ENCODE measurements at places on chromosomes 12 and 14. TPM values are rescaled to one million over a fixed set of nuclear protein-coding genes. Genes with fewer than 3 reads are reported as not detected.

The B3GNT4 gene
- 0.12 TPM for polyA plus RNA-seq

The AMDHD1 gene
- polyA plus RNA-seq = 0.27 TPM

The MMP19 gene
- polyA plus RNA-seq = not detected

The FOXA1 gene
- polyA plus RNA-seq = not detected

The C12orf54 gene
- polyA plus RNA-seq = not detected

The DBX2 gene
- polyA plus RNA-seq = not detected

The FITM1 gene
- 0.60 TPM for polyA plus RNA-seq

The BDKRB2 gene
- not detected for polyA plus RNA-seq

The PDE3A gene
- polyA plus RNA-seq = not detected

The GYS2 gene
- not detected for polyA plus RNA-seq

The SLC5A8 gene
- polyA plus RNA-seq = not detected

The SMCO2 gene
- polyA plus RNA-seq = not detected

GRCh38 chr14:55103971-55104954, 24.8 kb upstream of the LGALS3 start:
- no peak for DNase-seq
- H3K27ac ChIP-seq = peak overlapping the region; percentile 60
- H3K4me1 ChIP-seq = peaks cover 40% of the 10 kb centered on the region
- H3K27me3 ChIP-seq = no peaks in the 10 kb centered on the region
- peak overlapping the region; percentile 8 for H3K4me3 ChIP-seq

GRCh38 chr14:101428409-101428808, 132.9 kb upstream of the DIO3 start:
- H3K4me1 ChIP-seq = no peaks in the 10 kb centered on the region
- peaks cover 51% of the 10 kb centered on the region for H3K27me3 ChIP-seq
- no peaks in the 10 kb centered on the region for H3K36me3 ChIP-seq
- no peak overlapping the region for H3K4me3 ChIP-seq

DNA sequence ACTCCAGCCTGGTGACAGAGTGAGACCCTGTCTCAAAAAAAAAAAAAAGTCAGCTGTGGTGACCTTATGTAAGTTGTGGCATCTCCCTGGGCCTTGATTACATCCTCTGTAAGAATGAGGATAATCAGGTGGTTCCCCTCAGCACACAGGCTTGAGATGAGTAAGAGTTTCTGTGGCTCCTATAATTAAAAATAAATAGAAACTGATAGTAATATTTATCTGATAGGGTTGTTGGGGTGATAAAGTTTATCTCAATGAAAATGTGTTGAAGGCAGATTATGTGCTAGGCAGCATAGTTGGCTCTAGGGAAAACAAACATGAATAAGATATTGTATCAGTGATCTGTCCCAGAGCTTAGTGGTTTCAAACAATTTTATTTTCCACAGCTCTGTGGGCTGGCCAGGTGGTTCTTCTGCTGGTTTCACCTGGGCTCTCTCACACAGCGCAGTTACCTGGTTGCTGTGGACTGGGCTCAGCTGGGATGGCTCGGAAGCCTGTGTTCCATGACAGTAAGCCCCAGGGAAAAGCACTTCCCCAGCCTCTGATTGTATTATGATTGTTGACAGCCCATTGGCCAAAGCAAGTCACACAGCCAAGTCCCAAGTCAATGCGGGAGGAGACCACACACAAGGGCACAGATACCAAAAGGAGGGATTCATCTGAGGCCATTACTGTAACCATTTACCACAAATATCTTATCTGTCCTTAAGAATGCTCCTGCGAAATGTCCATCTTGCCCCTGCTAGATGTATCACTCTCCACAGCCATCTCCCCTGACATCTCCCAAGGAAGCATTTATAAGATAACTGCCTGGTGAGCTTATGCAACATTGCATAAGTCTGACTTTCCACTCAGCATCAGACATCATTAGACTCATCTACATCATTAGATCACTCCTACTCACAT, 151.7 kb downstream of the NUAK1 start:
- DNase-seq = no peak
- no peaks in the 10 kb centered on the region for H3K4me1 ChIP-seq
- H3K4me3 ChIP-seq = no peak overlapping the region

- no peak overlapping the region for H3K4me3 ChIP-seq
- no peak overlapping the region for H3K27ac ChIP-seq
- H3K4me1 ChIP-seq = no peaks in the 10 kb centered on the region
- peaks cover 14% of the 10 kb centered on the region for H3K27me3 ChIP-seq
These were observed 68.7 kb upstream of the TMPO start for GRCh38 chr12:98446682-98447081.

DNA sequence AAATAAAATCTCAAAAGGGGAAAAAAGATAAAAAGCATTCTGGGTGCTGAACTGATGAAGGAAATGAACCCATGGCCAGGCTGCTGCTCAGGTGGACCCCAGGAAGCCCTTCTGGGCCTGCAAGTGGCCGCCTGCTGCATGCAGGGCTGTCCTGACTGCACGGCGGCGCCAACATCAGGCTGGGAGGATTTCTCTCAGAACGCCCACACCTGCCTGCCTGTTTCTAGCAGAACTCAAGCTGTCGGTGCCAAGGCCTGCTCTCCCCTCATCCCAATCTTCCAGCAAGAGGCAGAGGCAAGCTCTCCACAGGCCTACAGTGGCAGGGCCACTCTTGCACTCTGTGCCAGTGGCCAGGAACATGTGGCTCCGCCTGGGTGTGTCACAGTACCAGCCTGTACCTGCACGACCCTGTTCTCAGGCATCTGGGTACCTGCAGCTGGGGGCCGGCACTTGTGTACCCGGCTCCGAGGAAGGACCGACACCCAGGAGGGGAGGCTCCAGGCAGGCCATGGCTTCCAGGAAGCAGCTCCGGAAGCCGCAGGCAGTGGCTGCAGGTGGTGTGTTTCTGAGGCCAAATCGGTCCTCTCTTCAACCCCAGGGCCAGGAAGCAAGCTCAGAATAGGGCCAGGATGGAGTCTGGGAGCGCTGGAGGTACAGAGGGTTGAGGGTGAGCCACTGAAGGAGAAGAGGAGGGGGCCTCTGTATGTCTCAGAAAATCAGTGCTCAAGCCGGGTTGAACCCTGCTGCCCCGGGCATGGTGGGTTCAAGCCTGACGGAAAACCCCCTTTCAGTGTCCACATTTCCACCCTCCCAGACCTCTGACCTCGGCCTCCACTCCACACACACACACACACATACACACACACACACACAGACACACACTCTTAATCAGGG, 2.5 kb upstream of the INF2 start:
- H3K36me3 ChIP-seq = no peaks in the 10 kb centered on the region
- no peaks in the 10 kb centered on the region for H3K27me3 ChIP-seq
- peaks cover 50% of the 10 kb centered on the region for H3K4me1 ChIP-seq
- H3K27ac ChIP-seq = peak overlapping the region; percentile 77
- peak overlapping the region; percentile 72 for H3K4me3 ChIP-seq
- no peak for DNase-seq

DNA sequence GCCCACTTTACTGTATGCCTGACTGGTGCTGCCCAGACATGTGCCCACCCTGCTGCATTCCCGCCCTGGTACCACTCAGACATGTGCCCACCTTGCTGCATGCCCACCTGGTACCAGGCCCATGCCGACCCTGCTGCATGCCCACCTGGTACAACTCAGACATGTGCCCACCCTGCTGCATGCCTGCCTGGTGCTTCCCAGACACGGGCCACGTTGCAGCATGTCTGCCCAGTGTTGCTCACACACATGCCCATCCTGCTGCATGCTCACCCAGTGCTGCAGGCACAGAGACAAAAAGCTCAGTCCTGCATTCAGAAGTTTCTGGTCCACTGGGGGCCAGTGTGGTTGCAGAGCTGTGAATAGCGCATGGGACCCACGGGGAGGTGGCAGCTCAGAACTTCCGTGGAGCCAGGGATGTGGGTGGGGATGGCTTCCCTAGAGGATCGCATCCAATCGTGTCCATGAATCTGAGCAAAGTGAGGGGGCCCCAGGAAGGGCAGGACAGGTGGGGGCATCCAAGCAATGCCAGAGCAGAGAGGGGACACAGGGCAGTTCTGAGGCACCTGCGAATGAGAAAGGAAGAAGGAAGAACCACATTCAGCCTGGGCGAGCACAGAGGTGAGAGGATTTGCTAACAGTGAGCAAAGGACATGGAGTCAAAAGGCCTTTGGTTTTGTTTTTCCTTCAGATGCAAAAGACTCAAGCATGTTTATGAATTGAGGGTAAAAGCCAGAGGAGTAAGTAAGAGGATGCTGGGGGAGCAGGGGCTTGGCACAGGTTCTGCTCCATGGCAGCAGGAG, 175.9 kb upstream of the C14orf180 start:
- H3K27me3 ChIP-seq = peaks cover 2% of the 10 kb centered on the region
- H3K36me3 ChIP-seq = peaks cover 2% of the 10 kb centered on the region
- no peak overlapping the region for H3K27ac ChIP-seq
- DNase-seq = no peak
- peaks cover 19% of the 10 kb centered on the region for H3K4me1 ChIP-seq

- H3K27me3 ChIP-seq = peaks cover 7% of the 10 kb centered on the region
- H3K4me3 ChIP-seq = no peak overlapping the region
- no peak overlapping the region for H3K27ac ChIP-seq
- DNase-seq = no peak
- H3K4me1 ChIP-seq = peaks cover 2% of the 10 kb centered on the region
These were observed 88.5 kb upstream of the CSRP2 start for GRCh38 chr12:76967181-76967885.

GRCh38 chr14:87491816-87492215, 501.2 kb downstream of the GALC start:
- DNase-seq = no peak
- H3K27ac ChIP-seq = no peak overlapping the region
- H3K27me3 ChIP-seq = no peaks in the 10 kb centered on the region
- no peak overlapping the region for H3K4me3 ChIP-seq

DNA sequence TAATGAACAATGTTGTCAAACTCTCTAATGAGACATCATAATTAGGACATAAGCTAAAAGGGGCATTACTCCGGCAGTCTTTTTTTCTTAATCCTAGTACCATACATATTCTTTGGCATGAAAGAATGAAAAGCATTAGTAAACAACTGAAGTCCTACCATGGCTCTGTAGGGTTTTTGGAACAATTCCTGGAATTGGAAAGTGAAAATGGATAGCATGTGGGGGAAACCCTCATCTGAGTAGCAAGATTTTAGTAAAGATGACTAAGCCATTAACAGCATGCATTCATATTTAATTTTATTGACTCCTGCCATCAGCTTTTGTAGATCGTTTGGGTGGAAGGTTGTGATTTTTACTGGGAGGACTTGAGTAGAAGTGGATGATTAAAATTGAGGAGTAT, 216.2 kb upstream of the PDZRN4 start:
- no peak overlapping the region for H3K4me3 ChIP-seq
- H3K36me3 ChIP-seq = no peaks in the 10 kb centered on the region
- no peaks in the 10 kb centered on the region for H3K4me1 ChIP-seq

GRCh38 chr12:29563071-29563470, 65.6 kb upstream of the OVCH1 start:
- peaks cover 23% of the 10 kb centered on the region for H3K27me3 ChIP-seq
- no peak for DNase-seq
- H3K4me1 ChIP-seq = peaks cover 2% of the 10 kb centered on the region
- H3K27ac ChIP-seq = no peak overlapping the region
- H3K4me3 ChIP-seq = no peak overlapping the region
- H3K36me3 ChIP-seq = no peaks in the 10 kb centered on the region

GRCh38 chr12:32742133-32742532, 13.6 kb downstream of the YARS2 start:
- H3K4me3 ChIP-seq = no peak overlapping the region
- no peaks in the 10 kb centered on the region for H3K27me3 ChIP-seq
- H3K36me3 ChIP-seq = peaks cover 90% of the 10 kb centered on the region
- peaks cover 2% of the 10 kb centered on the region for H3K4me1 ChIP-seq

DNA sequence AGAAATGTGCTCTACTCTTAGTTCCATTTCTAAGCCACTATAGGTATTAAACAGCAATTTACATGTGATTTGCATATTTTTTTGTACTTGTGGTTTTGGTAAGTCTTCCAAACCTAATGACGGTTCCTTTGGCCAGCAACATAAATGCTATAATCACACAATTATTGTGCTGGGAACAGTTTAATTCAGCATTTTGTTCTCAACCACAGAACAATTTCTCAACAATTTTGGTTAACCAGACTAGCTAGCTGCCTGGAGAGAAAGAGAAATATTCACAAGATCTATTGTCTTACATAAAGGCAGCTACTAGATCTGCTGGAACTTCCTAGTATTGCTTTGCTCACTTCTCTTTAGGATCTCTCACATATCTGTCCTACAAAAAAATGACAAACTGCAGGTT, 265.3 kb downstream of the SOX5 start:
- H3K36me3 ChIP-seq = no peaks in the 10 kb centered on the region
- DNase-seq = no peak
- H3K4me3 ChIP-seq = no peak overlapping the region

GRCh38 chr12:76422543-76423438, 74.6 kb upstream of the BBS10 start:
- no peak overlapping the region for H3K4me3 ChIP-seq
- H3K27ac ChIP-seq = no peak overlapping the region
- peaks cover 27% of the 10 kb centered on the region for H3K36me3 ChIP-seq
- H3K27me3 ChIP-seq = no peaks in the 10 kb centered on the region
- DNase-seq = no peak
- H3K4me1 ChIP-seq = peaks cover 21% of the 10 kb centered on the region

- no peak overlapping the region for H3K4me3 ChIP-seq
- H3K27me3 ChIP-seq = peaks cover 49% of the 10 kb centered on the region
- DNase-seq = peak; percentile 7
- H3K36me3 ChIP-seq = no peaks in the 10 kb centered on the region
These were observed 45.2 kb upstream of the C14orf132 start for GRCh38 chr14:95993768-95994592.

DNA sequence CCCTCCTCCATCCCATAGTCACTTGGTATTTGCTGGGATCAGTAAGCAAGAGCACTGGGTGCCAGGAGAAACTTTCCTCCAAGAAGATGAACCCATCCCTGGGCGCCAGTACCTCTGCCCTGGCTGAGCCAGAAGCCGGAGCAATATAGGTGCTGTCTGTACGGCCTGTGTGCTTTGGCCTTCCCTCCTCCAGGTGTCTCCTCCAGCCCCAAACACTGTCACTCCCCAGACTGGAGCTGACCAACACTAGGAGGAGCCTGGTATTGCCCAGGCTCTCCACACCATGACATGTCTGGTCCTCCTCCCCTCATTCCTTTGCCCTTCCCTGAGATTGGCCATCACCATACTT, 4.9 kb downstream of the GSTZ1 start:
- DNase-seq = no peak
- H3K27me3 ChIP-seq = no peaks in the 10 kb centered on the region
- H3K27ac ChIP-seq = no peak overlapping the region
- peaks cover 8% of the 10 kb centered on the region for H3K4me1 ChIP-seq

- no peak overlapping the region for H3K27ac ChIP-seq
- no peaks in the 10 kb centered on the region for H3K4me1 ChIP-seq
These were observed 189.0 kb downstream of the FOXA1 start for GRCh38 chr14:37406095-37406494.

- no peak for DNase-seq
- no peaks in the 10 kb centered on the region for H3K36me3 ChIP-seq
- H3K4me3 ChIP-seq = no peak overlapping the region
- no peaks in the 10 kb centered on the region for H3K4me1 ChIP-seq
These were observed 64.4 kb downstream of the TGFB3 start for GRCh38 chr14:75917322-75917945.

DNA sequence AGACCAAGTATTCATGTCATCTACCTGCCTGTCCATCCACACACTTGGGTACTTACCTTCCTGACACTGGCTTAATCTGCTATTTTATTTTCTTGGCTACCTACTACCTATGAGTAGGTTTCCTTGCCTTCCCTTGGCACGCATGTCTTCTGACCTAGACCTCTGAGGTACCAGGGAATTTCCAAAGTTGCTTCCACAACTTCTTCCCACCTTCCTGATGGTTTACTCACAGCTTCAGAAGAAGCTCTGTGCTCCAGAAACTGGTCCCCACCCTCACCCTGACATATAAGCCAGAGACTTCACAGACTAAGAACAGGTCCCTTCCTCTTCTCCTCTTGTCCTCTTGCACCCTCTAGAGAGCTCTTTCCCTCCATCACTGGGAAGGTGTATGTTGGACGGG, 35.7 kb upstream of the DDX11 start:
- peaks cover 26% of the 10 kb centered on the region for H3K27me3 ChIP-seq
- H3K4me1 ChIP-seq = no peaks in the 10 kb centered on the region
- H3K4me3 ChIP-seq = no peak overlapping the region

Measured in naive thymus-derived CD8-positive, alpha-beta T cell (primary cell).